ENCODE measurements at places on chromosomes 2 and 18.

DNA sequence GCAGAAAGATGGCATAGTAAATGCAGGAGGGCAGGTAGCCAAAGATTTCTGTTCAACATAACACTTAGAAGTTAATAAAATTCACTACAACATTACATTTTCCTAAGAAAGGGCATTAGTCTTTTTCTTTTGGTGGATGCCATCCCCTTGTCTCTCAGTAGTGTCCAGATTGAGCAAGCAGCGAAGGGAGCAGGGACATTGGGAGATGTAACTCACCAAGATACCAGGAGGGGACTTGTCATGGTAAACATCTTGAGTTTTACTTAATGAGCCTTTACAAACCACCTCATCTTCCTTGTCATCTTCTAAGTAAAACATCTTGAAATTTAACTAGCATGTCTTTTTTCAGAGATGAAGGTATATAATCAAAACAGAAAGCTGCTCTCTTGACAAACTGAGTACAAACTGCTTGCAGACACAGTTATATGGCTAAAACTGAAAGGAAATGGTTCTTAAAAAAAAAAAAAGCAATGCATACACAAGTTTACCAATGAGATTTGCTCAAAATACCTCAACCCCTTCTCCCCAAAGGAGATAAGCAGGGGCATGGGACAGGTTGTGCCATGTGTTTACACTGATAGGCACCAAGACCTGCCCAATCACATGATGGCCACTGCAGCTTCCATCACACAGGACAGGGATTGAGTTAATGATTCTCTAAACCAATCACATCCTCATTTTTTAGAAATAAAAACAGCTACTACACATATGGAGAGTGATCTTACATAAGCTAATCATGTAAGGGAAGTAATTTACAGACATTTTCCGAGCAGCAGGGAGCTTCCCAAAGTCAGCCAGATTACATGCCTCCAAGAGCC is 30.3 kb downstream of the LPIN2 start:
- DNase-seq = no peak

DNA sequence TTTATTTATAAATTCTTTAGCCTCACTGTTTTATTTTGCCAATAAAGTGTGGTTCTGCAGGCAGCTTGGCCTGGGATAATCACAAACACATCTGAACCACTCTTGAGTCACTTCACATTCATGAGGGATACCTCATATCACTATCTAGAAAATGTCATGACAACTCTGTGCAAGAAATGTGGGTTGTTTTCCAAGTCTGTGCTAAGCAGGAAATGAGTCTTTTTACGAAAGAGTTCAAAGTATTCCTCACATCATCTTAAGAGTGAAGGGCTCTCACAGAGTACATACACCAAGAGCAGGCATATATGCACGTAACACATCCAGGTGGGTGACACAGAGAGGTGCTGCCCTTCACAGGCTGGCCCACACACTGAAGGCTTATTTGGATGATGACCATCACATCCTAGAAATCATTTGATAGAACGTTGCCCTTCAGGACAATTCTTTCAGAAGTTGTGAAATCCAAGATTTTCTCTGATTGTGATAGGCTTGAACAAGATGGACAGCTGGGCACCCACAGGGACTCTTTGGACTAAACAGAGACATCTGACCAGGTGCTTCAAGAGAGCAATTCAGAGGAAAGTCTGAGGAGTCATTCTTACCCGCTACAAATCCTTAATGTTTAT is 811.1 kb upstream of the LRATD1 start:
- peak; percentile 46 for DNase-seq

DNA sequence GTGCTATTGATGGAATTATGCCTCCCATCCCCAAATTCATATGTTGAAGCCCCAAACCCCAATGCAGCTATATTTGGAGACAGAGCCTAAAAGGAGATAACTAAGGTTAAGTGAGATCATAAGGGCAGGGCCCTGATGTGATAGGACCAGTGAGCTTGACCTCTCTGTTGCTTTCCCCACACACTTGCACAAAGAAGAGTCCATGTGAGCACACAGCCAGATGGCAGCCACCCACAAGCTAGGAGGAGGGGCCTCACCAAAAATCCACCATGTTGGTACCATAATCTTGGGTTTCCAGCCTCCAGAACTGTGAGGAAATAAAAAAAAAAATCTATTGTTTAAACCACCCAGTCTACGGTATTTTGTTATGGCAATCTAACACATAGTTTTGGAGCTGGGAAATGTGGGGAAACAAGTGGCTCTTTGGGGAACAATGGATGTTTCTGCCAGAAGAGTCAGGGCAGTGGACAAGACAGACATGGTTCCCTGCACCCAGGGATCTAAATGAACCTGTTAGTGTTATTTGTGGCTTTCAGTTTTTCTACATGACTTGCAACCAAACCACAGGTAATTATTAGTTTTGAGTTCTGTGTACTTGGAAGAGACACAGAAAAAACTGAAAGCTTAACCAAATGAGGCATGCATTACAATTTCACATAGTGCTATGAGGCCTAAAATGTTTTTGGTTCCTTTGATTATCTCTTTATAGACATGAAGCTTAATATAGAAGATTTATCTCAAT is 259.1 kb downstream of the LTBP1 start:
- DNase-seq = no peak

GRCh38 chr2:55408918-55409868 is 10.5 kb downstream of the CCDC88A start:
- no peak for DNase-seq

- no peak for DNase-seq
Observed at GRCh38 chr2:146238254-146238966, 1606.4 kb upstream of the ACVR2A start.

GRCh38 chr2:46977280-46977665 is 61.7 kb upstream of the MCFD2 start:
- DNase-seq = no peak

DNA sequence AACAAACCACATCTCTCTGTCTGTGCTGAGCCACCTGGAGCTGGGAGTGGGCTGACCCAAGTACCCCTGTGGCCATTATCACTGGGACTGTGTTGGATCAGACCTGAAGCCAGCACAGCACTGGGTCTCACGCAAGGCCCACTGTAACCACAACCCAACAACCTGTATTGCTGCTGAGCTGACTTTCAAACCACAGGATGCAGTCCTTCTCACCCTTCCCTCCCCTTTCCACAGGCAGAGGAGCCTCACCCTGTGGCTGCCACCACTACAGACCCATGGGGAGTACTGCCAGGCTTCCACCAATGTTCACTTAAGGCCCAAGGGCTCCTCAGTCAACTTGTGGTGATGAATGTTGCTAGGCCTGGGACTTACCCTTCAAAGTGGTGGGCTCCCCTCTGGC is 135.7 kb downstream of the DIS3L2 start:
- DNase-seq = no peak

- DNase-seq = no peak
Observed at GRCh38 chr2:100070078-100070477, 72.3 kb downstream of the AFF3 start.
